ENCODE measurements at places on chromosomes 11 and 22. TPM values are rescaled to one million over a fixed set of nuclear protein-coding genes. Genes with fewer than 3 reads are reported as not detected.
A peak's percentile ranks its signal among the peaks of the same experiment; 100 is the strongest.

GRCh38 chr11:488579-488978 lies 18.5 kb downstream of the RNH1 start:
- no peaks in the 10 kb centered on the region for H3K4me1 ChIP-seq
- H3K27ac ChIP-seq, result no peak overlapping the region
- H3K4me3 ChIP-seq, result no peak overlapping the region

The FGF3 gene
- not detected for total RNA-seq

GRCh38 chr11:87961606-87962005 lies 213.6 kb downstream of the RAB38 start:
- H3K27me3 ChIP-seq, result peaks cover 5% of the 10 kb centered on the region
- no peak for ATAC-seq
- H3K27ac ChIP-seq, result no peak overlapping the region
- H3K36me3 ChIP-seq, result no peaks in the 10 kb centered on the region
- no peaks in the 10 kb centered on the region for H3K4me1 ChIP-seq
- H3K4me3 ChIP-seq, result no peak overlapping the region

GRCh38 chr11:5289696-5290095 lies 12.1 kb downstream of the OR51B4 start:
- ATAC-seq, result no peak
- no peak overlapping the region for H3K4me3 ChIP-seq
- no peaks in the 10 kb centered on the region for H3K4me1 ChIP-seq
- H3K27me3 ChIP-seq, result peaks cover 6% of the 10 kb centered on the region

The PRODH gene
- not detected for total RNA-seq

The UPB1 gene
- not detected for total RNA-seq

- no peak for ATAC-seq
- no peaks in the 10 kb centered on the region for H3K36me3 ChIP-seq
- peaks cover 6% of the 10 kb centered on the region for H3K27me3 ChIP-seq
Measured at GRCh38 chr11:69940246-69940610, 121.0 kb upstream of the FGF3 start.

GRCh38 chr22:20509344-20510047 lies 2.1 kb downstream of the MED15 start:
- H3K27ac ChIP-seq, result peak overlapping the region; percentile 93
- ATAC-seq, result peak; percentile 47
- H3K36me3 ChIP-seq, result peaks cover 73% of the 10 kb centered on the region
- H3K27me3 ChIP-seq, result no peaks in the 10 kb centered on the region
- peak overlapping the region; percentile 98 for H3K4me3 ChIP-seq

The FREY1 gene
- total RNA-seq, result 2.7 TPM

DNA sequence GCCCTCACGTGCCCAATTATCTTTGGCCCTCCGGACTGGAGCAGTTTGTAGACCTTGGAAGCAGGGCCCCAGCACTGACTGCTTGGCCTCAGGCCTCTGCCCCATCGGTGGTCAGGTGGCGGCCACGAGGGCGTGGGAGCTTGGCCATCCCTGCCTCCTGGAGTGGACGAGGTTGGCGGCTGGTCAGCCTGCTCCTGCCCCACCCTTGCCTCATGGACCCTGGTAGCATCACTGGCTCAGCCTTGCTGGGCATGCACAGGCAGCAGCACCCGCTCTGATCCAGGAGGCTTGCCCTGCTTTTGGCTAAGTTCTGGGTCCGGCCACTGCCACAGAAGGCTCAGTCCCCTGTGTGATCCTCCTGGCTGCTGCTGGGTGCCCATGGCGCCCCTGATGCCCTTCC lies 4.1 kb downstream of the KRTAP5-3 start:
- H3K4me3 ChIP-seq, result no peak overlapping the region
- no peaks in the 10 kb centered on the region for H3K36me3 ChIP-seq
- peaks cover 38% of the 10 kb centered on the region for H3K27me3 ChIP-seq
- H3K27ac ChIP-seq, result no peak overlapping the region

DNA sequence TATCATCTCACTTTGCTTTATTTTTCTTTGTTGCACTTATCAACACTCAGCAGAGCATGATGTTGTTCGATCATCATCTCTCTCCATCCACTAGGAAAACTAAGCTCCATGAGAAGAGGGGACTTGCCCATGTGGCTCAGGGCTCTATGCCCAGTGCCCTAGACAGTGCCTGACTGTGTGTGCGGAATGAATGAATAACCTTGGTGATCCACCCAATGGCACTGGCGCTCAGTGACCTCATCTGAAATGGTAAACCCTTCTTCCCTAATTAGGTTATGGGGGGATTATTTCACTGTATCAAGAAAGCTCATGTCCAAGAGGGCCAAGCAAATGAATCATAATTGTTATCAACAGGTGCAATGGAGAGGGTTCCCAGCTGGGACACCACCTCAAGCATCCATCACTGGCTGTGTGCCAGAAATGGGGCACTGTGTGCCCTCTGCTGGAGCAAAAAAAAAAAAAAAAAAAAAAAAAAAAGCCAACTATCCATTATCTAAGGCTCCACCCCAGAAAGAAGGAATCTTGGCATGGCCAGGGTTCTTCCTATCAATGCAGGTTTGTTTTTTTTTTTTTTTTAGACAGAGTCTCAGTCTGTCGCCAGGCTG lies 172.6 kb downstream of the LARGE1 start:
- no peaks in the 10 kb centered on the region for H3K27me3 ChIP-seq
- no peaks in the 10 kb centered on the region for H3K4me1 ChIP-seq
- H3K4me3 ChIP-seq, result no peak overlapping the region
- H3K36me3 ChIP-seq, result no peaks in the 10 kb centered on the region
- no peak overlapping the region for H3K27ac ChIP-seq

The POGLUT3 gene
- total RNA-seq, result 9.7 TPM

DNA sequence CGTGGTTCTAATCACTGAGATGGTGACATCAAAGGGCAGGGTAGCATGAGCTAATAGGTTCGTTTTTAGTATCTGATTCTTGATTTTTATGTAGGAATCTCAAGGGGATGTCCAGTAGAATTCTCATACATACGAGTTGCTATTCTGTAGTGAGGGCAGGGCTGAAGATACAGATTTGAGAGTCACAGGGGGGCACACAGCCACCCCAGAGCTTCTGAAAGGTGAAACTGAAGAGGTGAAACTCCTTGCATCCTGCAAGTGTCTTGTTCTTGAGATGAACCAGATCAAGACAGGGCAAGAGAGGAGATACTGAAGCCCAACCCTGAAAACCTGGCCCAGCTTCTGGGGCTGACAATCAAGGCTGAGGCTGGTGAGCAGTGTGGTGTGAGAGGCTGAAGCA lies 35.6 kb upstream of the TMEM123 start:
- H3K27ac ChIP-seq, result peak overlapping the region; percentile 55
- peaks cover 9% of the 10 kb centered on the region for H3K4me1 ChIP-seq
- no peaks in the 10 kb centered on the region for H3K36me3 ChIP-seq
- H3K4me3 ChIP-seq, result no peak overlapping the region

- H3K36me3 ChIP-seq, result no peaks in the 10 kb centered on the region
- ATAC-seq, result no peak
- H3K4me1 ChIP-seq, result no peaks in the 10 kb centered on the region
- no peak overlapping the region for H3K27ac ChIP-seq
- peaks cover 4% of the 10 kb centered on the region for H3K27me3 ChIP-seq
Measured at GRCh38 chr11:30143098-30143705, 87.6 kb upstream of the FSHB start.

- no peak for ATAC-seq
- H3K27me3 ChIP-seq, result peaks cover 3% of the 10 kb centered on the region
- no peaks in the 10 kb centered on the region for H3K4me1 ChIP-seq
- no peak overlapping the region for H3K4me3 ChIP-seq
Measured at GRCh38 chr11:122363296-122363695, 247.3 kb upstream of the BLID start.

- peaks cover 26% of the 10 kb centered on the region for H3K27me3 ChIP-seq
- peaks cover 9% of the 10 kb centered on the region for H3K36me3 ChIP-seq
- H3K4me3 ChIP-seq, result peak within 1 kb of the TSS; percentile 76
- peak; percentile 87 for ATAC-seq
- peaks cover 21% of the 10 kb centered on the region for H3K4me1 ChIP-seq
Measured at GRCh38 chr11:70397983-70398833, at the start of gene CTTN. TSS of gene CTTN (plus strand) at chr11:70398529. CDS start at chr11:70407298, 8,769 bp downstream.

DNA sequence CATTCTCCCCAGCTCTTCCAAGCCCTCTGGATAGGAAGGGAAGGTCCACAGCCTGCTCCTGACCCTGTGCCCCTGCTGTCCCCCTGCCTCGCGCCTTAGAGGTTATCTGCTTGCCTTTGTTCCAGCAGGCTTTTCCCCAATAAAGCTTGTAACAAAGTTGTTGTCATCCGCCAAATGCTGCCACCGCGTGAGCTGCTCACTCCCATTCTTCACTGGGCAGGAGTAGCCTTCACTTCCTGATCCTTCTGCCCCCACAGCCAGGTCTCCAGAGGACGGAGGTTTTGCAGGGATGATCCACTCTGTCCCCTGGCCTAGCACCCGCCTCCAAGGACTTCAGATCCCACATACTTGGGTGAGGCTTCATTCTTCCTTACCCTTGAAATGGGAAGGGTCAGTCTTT lies 94.0 kb upstream of the RASSF10 start:
- no peak overlapping the region for H3K4me3 ChIP-seq
- H3K27me3 ChIP-seq, result peaks cover 19% of the 10 kb centered on the region
- no peak for ATAC-seq
- no peaks in the 10 kb centered on the region for H3K4me1 ChIP-seq

DNA sequence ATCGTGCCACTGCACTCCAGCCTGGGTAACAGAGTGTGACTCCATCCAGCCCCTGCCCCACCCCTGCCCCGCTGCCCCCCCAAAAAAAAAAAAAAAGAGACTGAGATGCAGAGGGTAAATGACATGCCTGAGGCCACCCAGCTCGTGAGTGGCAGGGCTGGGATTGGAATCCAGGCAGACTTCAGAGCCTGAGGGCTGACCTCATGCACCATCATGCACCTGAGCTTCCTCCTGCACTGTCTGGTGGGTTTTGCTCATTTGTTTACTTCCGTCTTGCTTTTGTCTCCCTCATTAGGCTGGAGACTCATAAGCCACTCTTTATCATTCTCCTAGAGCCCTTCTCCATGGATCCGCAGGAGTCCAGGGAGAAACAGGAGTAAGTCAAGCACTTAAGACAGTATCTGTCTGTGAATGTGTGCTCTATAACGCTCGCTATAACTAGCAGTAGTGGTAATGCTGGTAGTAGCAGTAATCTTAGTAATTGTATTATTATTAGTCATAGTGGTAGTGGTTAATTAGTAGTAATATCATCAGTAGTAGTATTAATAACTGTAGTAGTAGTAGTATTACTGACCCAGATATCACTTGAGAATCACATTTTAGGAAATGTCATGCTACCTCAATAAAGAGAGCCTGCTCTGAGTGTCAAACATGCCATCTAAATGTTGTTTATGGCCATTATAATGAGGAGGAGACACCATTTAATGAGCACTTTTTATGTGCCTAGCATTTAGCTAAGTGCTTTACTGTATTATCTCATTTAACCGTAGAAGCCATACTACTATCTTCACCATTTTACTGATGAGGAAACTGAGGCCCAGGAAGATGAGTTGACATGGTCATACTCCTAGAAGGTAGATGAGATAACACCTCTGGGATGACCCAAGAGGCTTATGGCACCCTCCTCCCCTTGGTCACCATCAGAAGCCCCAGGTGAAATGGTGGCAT lies 85.0 kb downstream of the NAT10 start:
- ATAC-seq, result no peak
- H3K27ac ChIP-seq, result no peak overlapping the region
- H3K4me3 ChIP-seq, result no peak overlapping the region
- H3K36me3 ChIP-seq, result no peaks in the 10 kb centered on the region
- no peaks in the 10 kb centered on the region for H3K4me1 ChIP-seq

GRCh38 chr22:45166932-45167331 lies 3.2 kb downstream of the NUP50 start:
- peaks cover 86% of the 10 kb centered on the region for H3K36me3 ChIP-seq
- peaks cover 28% of the 10 kb centered on the region for H3K4me1 ChIP-seq
- H3K27me3 ChIP-seq, result no peaks in the 10 kb centered on the region
- H3K27ac ChIP-seq, result no peak overlapping the region
- peak overlapping the region; percentile 99 for H3K4me3 ChIP-seq

DNA sequence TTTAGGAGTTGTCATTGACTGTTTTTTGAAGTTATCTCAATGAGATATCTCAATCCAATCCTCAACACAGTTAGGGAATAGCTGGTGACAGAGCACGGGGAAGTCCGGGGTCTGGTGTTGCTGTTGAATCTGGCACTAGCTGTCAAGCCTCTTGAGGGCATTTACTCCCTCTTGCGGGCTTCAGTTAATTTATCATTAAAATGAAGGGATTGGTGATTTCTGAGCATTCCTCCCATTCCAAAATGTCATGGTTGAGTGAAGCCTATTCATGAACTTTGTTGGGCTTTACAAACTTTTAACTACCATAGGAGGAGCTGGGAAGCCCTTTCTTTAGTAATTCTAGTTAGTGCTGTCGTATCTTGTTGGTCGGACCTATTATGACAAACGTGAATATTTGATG lies 40.2 kb downstream of the UVRAG start:
- H3K27me3 ChIP-seq, result no peaks in the 10 kb centered on the region
- peaks cover 9% of the 10 kb centered on the region for H3K4me1 ChIP-seq
- H3K27ac ChIP-seq, result no peak overlapping the region
- no peak overlapping the region for H3K4me3 ChIP-seq
- H3K36me3 ChIP-seq, result peaks cover 21% of the 10 kb centered on the region

- no peak for ATAC-seq
- no peak overlapping the region for H3K27ac ChIP-seq
- H3K27me3 ChIP-seq, result no peaks in the 10 kb centered on the region
- no peak overlapping the region for H3K4me3 ChIP-seq
- peaks cover 69% of the 10 kb centered on the region for H3K36me3 ChIP-seq
Measured at GRCh38 chr11:65206901-65207300, 25.2 kb downstream of the CAPN1 start.

DNA sequence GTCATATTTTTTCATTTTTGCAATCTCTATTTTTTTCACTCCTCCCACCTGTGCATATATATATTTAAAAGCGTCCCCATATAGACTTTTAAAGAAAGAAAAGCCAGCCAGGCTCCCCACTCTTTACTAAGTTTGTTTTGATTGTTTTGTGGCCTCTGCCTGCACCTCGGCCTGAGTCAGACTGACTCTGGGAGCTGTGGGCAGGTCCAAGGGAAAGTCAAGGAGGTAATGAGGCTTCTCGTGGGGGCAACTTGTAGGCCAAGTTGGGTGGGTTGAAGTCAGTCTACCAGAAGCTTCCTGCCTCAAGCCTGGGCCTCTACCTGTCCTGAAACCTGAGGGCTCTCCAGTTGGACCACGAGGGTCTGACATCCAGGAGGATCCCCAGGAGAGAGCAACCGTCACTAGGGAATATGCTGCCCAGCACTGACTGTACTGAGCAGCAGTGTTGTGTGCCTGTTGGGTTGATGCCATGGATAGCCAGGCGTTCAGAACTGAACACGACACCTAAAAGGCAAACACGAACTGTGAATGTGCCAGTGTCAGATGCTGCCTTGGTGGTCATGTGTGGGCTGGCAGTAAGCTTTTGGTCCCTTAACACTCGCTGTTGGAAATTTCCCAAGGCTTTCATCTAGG lies 58.8 kb downstream of the BMAL1 start:
- no peak for ATAC-seq
- H3K27me3 ChIP-seq, result no peaks in the 10 kb centered on the region
- peaks cover 19% of the 10 kb centered on the region for H3K36me3 ChIP-seq
- peaks cover 62% of the 10 kb centered on the region for H3K4me1 ChIP-seq

Measured in activated T-helper 17 cell treated with anti-CD3 and anti-CD28 coated beads, Interleukin-2, amount 50 U/mL, for 72 hours (primary cell).